ENCODE measurements at places on chromosomes 12 and 14.

GRCh38 chr12:76030341-76031080 is 1.1 kb downstream of the PHLDA1 start:
- DNase-seq = no peak

GRCh38 chr12:69052613-69053408 is 119.8 kb upstream of the CPM start:
- DNase-seq = no peak

DNA sequence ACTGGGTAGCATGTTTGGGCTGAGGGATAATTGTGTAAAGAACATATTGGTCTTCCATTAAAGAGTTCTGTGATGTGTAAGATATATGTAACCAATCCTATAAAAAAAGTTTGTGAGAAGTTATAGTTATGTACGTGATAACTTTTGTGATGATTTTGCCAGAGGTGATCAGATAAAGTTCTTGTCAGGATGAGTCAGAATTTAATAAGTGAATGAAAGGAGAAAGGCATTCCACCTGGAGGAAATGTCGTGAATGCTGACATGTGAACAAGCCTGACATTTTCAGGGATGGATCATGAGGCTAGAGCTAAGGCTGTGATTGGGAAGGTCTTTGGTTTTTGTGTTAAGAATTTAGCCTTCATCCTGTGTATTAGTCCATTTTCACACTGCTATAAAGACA is 241.5 kb downstream of the SNAPC1 start:
- DNase-seq = no peak

- DNase-seq = no peak
Observed at GRCh38 chr14:89586258-89587135, 169.5 kb upstream of the FOXN3 start.

GRCh38 chr12:2973566-2973965 is 14.4 kb downstream of the TEAD4 start:
- no peak for DNase-seq

DNA sequence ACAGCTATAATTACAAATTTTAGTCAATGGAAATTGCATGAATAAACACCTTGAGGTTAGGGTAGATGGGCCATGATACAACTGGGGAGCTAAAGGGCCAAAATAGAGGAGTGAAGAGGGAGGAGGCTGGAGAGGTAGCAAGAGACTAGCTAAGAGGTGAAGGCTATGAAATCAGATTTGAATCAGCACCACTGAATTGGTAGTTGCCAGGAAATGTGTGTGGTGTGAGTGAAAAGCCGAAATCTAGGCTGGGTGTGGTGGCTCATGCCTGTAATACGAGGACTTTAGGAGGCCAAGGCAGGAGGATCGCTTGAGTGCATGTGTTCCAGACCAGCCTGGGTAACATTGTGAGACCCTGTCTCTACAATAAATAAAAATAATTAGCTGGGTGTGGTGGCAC is 22.7 kb downstream of the YY1 start:
- no peak for DNase-seq

DNA sequence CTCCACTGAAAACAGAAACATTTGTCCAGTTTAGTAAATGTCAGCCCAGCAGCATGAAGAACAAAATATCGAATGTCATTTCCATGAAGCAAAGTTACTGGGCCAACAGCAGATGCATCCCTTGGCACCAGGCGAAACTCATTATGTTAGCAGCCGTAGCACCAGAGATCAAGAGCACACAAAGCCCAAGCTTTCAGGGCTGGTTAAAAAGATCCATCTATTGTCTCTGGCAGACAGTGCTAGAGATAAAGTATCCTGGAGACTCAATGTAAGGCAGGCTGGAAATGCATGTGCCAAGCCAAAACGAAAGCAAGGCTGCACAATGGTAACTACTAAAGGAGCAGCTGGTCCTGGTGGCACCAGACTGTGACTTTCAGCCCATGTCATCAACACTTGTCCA is 120.3 kb upstream of the PLEKHG7 start:
- no peak for DNase-seq

DNA sequence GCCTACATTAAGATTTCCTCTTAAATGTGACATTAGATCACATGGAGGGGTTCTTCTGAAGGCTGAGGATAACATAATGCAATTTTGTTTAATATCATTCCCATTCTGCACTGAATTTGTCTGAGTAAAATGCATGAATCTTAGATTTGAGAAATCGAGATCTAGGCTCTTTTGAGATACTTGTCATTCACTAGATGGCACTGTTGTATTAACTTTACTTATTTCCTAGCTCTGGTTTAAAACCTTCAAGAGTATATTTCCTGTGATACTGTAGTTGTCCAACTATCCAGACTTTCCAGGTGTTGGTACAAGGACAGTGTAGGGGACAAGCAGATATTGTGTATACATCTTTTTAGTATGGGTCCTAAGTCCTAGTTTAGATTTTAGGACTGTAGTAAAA is 91.7 kb upstream of the SEL1L start:
- no peak for DNase-seq

DNA sequence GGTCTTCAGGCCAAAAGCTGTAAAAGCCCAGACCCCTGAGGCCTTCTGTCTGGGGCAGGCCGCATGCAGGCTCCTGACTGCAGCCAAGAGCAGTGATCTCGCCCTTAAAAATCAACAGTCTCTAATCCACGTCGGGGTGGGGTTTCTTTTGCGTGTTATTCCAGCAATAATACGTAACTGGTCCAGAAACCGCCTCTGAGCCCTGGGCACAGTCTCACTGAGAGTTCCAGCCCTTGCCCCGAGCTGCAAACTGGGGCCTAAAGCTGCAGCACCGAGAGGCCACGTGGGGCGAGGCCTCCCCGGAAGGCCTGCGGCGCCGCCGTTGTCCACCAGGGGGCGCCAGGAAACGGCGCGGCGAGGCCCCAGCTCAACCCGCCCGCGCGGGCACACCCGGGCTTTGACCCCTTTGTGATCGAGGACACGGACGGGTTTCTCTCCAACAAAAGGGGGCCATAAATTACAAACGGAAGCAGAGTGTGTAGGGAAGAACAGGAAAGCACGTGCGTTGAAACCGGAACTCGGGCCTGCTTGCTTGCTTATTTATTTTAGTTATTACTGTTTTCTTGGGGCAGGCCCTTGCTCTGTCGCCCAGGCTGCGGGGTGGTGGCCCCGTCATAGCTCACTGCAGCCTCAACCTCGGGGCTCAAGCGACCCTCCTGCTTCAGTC is 87.2 kb downstream of the NINJ2 start:
- peak; percentile 92 for DNase-seq

DNA sequence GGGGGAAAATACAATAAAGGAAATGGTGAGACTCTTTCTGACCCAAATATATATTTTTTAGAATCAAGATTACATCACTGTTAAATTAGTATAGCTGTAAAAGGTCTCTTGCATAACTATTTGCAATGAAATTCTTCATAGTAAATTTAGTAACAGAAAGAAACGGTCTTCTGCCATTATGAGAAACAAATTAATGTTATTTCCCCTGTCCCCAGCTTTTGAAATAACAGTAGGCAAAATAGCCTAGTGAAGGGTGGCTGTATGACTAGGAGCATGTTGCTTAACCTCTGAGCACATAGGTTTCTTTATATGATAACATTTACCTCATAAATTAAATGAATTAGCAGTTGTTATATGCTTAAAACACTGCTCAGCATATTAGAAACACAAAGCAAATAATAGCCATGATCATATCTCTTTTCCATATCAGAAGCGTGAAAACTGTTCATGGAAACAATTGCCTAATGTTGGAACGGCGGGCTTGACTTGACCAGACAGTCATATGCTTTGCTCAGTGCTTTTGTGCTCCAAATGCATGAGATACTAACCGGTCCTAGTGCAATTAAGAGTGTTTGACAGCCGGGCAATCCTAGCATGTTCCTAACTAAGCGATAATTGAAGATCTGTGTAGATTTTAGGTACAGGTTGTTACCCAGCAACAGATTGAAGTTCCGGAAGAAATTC is 24.0 kb downstream of the BHLHE41 start:
- DNase-seq = no peak

DNA sequence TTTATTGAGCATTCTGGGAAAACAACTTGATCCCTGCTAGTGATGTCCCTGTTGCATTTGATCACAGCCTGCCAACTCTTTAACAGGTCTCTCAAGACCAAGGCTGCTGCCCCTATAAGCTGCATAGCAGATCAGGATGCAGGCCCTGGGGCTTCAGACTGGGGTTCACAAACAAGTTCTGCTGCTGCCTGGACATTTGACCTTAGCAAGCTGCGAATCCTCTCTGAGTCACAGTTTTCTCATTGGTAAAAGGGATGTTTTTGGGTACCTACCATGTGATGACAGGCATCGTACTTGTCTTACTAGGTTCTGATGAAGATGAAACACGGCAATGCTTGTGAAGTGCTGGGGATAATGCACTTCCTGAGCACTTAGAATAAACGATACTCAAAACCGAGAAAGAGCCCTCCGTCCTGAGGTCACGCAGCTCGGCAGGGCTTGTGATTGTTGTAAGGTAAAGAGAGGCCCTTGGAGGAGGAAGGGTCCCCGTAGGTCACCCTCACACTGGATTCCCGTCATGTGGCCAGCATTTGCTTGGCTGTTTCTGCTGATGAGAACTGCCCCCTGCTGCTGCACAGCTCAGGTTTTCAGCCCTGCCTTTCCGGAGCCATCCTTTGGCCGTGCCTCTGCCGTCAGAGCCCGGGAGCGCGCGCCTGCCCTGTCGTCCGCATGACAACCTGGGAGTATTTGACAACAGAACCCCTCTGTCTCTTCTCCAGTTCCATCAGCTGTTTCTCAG is 39.1 kb downstream of the TSPAN9 start:
- DNase-seq = no peak

DNA sequence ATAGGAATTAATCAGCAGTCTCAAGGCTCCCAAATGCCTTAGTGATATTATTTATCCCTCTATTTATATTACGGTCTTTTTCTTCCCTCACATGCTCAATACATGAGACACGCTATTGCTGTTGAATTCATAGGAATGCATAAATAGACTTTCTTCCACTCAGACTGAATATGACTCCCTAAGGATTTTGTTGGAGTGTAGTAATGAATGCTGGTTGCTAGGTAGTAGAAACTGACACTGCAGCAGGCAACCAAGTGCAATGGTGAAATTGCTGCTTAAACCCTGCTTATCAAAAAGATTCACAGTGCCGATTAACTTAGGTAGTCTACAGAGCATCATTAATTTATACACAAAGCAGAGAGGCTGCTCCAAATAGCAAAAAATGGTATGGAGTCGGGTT is 168.2 kb downstream of the KCNC2 start:
- DNase-seq = no peak

DNA sequence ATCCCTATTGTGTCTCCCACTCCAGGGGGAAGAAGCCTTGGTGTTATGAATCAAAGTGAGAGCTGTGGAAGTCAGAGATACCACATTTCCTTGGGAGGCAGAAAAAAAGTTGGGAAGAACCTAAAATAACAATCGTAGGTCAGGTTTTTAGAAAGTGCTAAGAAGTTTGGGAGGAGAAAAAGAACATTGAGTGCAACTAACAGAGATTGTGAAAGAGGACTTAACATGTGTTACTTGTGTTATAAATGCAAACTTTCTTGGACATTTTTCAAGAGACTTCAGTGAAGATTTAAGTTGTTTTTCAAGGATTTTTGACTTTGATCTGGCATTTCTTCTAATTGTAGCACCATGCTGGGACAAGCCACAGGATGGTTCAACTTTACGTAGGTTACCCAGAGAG is 7.8 kb upstream of the ERP27 start:
- no peak for DNase-seq

- no peak for DNase-seq
Observed at GRCh38 chr14:104917116-104917515, 7.6 kb upstream of the PLD4 start.

DNA sequence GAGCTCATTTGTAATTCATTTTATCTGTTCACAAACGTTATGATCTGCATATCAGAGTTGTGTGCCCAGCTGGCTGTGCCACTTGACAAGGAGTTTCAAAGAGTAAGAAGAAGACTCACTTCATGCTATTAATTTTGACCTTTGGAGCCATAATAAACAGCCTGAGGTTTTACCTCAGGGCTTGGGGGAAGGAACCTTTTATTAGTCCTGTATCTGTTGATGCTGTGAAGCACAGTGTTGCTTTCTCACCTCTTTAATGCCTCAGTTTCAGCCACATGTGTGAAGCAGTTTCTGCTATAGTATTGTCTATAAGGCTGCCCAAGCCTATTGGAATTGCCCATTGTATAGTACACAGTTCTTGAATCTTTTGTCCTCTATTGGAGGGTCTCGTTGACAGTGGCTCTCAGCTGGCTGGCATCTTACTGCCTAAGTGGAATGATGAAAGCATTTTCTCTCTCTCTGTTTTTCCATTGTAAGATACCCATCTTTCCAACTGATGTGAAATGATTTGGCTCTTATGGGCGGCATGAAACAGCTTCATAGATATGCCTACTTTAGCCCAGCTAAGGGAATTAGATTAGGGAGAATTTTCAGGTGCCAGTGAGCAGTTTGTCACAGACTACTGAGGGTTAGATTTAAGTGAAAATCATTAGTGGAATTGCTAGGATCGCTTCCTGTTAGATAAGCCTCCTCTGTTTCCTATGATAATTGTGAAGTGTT is 34.7 kb downstream of the GPATCH2L start:
- DNase-seq = no peak

Measured in right atrium auricular region (tissue), 2 donors.